ENCODE measurements at places on chromosomes 1 and 21.

- no peak for DNase-seq
These were observed 66.0 kb upstream of the LAPTM5 start for GRCh38 chr1:30823627-30823968.

GRCh38 chr21:34510148-34511142 is 1.6 kb downstream of the KCNE1 start:
- DNase-seq = peak; percentile 9

DNA sequence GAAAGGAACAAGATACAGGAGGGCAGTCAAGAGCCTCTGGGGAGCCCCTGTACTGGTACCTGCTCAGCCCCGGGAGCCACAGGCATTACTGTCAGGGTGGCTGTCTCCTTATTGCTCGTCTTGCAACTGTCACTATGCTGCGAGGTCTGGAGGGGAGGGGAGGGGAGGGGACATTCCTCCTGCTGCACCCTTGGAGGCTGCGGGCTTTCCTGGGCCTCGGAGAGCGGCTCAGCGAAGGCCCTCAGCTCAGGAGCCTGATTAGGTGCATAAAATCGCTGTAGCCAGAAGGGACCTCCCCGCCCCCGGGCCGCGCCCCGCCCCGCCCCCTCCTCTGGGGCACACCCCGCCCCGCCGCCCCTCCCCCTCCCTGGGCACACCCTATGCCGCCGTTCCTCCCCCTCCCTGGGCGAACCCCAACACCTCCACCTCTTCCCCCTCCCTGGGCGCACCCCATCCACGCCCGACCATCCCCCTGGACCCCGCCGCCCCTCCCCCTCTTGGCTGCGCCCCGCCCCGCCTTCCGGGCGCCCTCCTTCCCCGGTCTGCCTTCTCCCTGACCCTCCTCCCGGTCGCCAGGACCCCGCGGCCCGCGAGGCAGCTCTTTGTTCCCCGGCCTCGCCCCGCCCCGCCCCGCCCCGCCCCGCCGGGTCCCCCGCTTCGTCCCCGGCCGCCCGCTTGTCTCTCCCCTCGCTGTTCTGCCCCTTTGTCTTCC is 35.5 kb downstream of the CACHD1 start:
- DNase-seq = peak; percentile 7

GRCh38 chr1:187498028-187498427 is 669.3 kb downstream of the PLA2G4A start:
- no peak for DNase-seq

DNA sequence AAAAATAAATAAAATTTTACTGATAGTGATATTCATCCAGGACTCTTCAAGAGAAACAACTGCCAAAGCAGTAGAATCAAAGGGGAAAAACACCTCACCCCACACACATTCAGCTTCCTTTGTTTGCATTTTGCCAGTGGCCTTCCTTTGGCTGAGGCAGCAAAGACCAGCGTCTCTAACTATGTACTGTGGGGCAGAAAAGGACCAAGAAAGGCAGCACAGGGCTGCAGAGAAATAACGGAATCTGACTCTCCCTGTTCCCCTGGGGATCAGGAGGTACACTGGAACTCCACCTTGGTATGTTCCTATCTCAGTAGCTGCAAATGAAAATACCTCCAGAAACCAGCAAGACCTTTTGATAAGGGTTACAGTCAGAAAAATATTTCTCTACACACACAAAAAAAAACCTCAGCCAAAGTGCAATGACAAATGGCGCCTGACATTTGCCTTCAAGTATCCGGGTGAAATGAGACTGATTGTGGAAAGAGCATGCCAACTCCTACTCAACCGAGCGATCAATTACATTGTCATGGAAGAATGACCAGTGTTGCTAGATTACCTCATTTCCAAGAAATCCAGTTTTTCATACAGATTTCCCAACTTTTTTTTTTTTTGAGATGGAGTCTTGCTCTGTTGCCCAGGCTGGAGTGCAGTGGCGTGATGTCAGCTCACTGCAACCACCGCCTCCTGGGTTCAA is 50.9 kb downstream of the TARBP1 start:
- no peak for DNase-seq

DNA sequence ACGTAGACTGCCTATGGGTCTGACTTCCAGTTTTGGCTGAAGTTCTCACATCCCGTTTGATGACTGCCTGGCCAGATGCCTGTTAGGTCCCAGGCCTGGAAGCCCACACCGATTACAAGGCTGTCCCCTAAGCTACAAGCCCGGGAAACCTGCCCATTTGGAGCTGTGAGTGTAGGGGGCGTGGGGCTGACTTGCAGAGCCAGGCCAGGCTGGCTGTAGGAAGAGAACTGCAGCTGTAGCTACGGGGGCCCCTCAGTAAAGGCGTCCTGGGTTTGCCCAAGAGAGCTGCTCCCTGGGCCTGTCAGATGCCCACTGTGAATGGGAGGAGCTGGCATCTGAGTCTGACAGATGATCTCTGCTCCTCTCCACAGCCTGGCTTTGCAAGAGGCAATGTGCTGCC is 199.7 kb downstream of the CAMTA1 start:
- DNase-seq = no peak

- no peak for DNase-seq
These were observed 19.7 kb downstream of the AXDND1 start for GRCh38 chr1:179385510-179385909.

DNA sequence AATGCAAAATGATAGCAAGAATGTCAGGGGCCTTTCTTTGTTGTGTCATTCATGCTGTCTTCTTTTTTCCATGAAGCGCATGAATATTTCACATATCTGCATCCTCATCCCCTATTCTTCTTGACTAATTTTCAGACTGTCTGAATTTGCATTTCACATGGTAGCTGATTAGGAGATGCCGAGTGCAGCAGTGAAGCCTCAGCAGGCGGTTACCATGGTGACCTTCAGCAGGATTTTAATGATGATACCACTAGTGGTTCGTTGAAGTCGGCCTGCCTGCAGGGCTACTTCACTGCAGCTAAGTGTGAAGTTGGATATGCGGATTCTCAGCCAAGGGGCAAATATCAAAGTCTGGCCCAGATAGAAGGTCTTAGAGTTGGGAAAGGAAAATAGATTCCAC is 141.8 kb downstream of the NEK7 start:
- no peak for DNase-seq

GRCh38 chr1:209231476-209232156 is 351.9 kb upstream of the CAMK1G start:
- DNase-seq = no peak

GRCh38 chr1:48704736-48705135 is 72.0 kb downstream of the BEND5 start:
- no peak for DNase-seq

DNA sequence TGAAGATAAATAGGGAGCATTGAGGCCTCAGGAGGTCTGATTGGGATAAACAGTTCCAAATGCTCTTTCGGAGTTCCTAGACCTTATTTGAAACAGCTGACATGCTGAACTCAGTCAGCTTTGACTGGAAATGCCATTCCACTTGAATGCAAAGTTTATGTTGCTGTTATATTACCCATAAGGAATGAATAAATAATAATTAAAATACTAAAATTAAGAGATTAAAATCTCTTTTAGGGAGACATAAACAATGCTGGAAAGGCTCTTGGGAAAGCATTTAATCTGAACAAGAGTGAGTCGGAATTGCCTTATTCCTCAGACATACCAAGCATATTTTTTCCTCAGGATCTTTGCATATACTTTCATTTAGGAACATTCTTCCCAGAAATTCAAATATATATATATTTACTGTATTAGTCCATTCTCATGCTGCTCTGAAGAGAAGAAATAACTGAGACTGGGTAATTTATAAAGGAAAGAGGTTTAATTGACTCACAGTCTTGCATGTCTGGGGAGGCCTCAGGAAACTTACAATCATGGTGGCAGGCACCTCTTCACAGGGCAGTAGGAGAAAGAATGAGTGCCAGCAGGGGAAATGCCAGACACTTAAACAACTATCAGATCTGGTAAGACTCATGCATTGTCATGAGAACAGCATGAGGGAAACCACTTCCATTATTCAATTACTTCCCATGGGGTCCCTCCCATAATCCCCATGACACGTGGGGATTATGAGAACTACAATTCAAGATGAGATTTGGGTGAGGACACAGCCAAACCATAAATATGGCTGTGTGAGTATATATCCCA is 318.2 kb upstream of the PLXNA2 start:
- DNase-seq = no peak

- DNase-seq = no peak
These were observed 29.1 kb upstream of the FMO3 start for GRCh38 chr1:171061425-171062143.

GRCh38 chr1:23559136-23559984 is at the start of gene ID3:
ID3 (minus strand) TSS chr1:23559501; CDS start chr1:23559426, 75 bp downstream.
- peak; percentile 78 for DNase-seq

GRCh38 chr1:160460214-160460642 is 59.9 kb downstream of the VANGL2 start:
- no peak for DNase-seq

- DNase-seq = no peak
These were observed 213.7 kb downstream of the KCNH1 start for GRCh38 chr1:210920258-210920657.

DNA sequence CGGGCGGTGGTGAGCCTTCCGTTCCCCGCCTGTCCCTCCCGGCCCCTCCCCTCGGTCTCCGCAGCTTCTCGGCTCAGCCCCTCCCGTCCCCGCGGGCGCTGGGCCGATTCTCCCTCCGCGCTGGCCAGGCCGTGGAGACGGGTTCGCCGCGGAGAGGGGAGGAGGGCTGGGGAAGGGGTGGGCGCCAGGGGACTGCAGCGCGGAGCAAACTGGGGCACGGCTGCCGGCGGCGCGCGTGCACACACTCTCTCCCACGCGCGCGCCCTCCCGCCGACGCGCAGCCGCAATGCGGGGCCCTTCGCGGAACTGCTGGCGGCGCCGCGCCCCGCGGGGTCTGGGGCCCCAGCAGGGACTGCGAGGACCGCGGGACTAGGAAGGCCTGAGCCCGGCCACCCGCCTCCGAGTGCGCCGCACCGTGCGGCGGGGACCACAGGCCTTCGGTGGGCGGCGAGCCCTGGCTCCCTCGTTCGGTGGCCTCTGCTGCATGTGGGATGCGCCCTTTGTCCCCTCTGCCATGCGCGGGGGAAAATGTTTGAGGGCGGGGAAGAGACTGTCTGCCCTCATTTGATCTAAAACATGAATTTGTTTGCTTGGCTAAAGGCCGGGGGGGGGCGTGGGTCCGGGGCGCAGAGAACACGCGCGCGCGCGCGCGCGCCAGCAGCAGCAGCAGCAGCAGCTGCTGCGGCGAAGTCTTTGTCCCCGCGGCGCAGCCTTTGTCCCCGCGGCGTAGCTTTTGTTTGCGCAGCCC is 90.7 kb upstream of the VAMP3 start:
- peak; percentile 20 for DNase-seq

DNA sequence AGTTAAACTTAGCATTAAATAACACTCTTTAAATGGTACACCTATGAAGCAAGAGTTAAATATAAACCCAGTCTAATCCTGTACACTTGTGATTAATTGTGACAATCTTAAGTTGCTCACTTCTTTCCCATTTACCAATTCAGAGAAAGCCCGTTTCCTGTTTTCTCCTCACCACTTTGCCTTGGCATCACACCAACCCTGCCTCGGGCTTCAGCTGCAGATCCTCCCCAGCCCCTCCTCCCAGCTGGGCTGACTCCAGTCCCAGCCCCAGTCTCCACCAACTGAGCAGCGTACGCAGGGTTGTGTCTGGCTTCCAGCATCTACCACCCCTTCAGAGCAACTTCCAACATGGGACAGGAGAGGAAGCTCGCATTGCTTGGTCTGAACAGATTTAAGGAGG is 4.1 kb downstream of the PYCR2 start:
- DNase-seq = no peak

DNA sequence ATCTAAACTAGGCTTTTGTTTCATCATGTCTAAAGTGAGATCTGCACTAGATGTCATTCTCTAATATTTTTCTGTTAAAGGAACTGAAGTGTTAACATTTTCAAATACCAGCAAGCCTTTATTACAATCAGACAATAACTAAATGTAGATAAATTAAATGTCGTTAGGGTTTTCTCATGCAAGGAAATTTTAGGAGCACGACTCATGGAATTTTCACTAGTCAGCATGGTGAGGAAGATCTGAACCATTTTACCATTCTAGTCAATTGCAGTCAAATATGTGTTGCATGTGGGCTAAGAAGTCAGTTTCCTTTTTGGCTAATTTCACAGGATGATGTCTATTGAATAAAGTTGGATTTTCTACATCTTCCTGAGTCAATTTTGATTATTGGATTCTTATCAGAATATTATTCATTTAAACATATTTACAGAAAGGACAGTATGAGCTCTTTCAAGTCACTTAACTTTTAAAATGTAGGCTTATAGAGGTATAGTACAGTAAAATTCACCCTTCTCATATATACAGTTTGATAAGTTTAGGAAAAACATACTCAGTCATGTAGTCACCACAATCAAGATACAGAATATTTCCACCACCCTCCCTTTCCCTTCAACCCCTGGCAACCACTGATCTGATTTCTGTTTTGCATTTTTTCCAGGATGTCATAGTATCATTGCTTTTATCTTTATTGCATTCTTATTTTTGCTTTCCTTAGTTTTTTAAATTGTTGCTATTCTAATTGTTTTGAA is 9.2 kb downstream of the GCSAML start:
- no peak for DNase-seq

GRCh38 chr1:38500352-38500751 is 359.2 kb downstream of the RRAGC start:
- DNase-seq = no peak

DNA sequence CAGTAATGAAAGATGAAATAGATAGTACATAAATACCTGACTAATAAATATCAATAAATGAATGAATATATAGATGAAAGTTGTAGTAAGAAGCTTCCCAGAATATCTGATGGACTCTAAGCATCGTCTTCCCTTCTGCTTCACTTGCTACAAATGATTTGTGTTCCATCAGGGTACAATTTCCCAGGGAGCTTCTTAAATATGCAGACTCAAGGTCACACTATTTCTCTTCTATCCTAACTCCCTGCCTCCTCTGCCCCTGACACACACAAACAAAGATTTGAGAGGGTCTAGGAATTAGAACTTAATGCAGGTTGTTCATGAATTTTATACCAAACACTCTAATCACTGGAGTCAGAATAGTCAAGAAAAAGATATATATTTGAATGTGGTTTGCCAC is 415.9 kb upstream of the TMPRSS15 start:
- DNase-seq = no peak

GRCh38 chr1:224732377-224733026 is 116.4 kb downstream of the CNIH3 start:
- no peak for DNase-seq

GRCh38 chr1:145996433-145997015 is at the start of gene TXNIP:
TXNIP (minus strand) TSS chr1:145996579; CDS start chr1:145996266, 313 bp downstream.
- DNase-seq = peak; percentile 86

DNA sequence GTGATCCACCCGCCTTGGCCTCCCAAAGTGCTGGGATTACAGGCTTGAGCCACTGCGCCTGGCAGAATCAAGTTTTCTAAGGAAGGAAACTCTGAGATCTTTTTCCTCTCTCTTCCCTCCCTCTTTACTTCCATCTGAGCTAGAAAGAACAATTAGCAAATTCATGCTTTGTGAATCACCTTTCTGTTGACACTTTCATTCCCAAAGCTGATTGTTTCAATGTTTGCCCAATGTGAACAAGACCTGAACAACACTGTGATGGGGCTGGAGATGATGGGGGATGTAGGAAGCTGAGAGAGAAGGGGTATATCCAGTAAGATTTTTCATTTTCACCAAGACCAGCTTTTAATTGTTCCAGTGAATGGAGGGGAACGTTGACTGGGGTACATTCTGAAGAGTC is 5.7 kb upstream of the TENT5B start:
- no peak for DNase-seq

GRCh38 chr1:52037402-52037814 is 3.8 kb upstream of the KTI12 start:
- no peak for DNase-seq

- DNase-seq = no peak
These were observed 82.5 kb upstream of the ZNF648 start for GRCh38 chr1:182143825-182144645.
